Heart left ventricle (tissue), 16 donors: ENCODE measurements at places on chromosomes 1 and 21.
A peak's percentile ranks its signal among the peaks of the same experiment; 100 is the strongest.

DNA sequence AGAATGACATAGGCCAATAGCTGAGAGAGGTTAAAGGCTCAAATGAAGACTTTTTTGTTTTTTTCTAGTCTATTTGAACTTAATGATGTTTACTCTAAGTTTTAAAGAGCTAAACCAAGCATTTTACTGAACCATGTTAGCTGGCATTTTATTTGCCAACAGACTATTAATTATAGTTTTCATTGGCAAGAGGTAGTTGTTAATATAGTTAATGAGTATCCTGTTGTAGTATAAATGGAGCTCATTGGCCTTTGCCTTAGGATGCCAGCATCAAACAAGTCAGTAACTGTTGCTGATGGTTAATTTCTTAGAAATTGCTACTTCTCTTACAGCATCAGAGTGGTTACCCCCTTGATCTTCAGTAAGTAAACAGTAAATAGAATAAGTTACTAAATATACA lies 339.0 kb upstream of the B3GALT2 start:
- no peak for DNase-seq

DNA sequence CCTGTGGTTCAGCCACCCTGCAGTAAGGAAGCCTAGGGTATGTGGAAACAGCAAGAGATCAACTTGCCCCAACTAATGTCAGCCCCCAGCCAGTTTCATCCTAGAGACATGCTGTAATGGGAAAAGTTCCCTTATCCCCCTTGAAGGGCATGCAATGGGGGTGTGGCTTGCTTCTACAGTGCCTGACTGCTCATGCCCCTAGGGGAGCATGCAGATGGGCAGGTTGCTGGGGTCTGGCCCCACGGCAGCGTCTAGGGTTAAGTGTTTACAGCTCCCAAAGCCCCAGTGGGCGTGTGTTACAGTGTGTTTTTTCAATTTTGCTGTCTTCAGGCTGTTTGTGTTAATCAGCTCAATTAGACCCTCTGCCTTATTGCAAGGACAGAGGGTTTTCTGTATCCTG lies 1105.9 kb downstream of the AMY1C start:
- no peak for DNase-seq

DNA sequence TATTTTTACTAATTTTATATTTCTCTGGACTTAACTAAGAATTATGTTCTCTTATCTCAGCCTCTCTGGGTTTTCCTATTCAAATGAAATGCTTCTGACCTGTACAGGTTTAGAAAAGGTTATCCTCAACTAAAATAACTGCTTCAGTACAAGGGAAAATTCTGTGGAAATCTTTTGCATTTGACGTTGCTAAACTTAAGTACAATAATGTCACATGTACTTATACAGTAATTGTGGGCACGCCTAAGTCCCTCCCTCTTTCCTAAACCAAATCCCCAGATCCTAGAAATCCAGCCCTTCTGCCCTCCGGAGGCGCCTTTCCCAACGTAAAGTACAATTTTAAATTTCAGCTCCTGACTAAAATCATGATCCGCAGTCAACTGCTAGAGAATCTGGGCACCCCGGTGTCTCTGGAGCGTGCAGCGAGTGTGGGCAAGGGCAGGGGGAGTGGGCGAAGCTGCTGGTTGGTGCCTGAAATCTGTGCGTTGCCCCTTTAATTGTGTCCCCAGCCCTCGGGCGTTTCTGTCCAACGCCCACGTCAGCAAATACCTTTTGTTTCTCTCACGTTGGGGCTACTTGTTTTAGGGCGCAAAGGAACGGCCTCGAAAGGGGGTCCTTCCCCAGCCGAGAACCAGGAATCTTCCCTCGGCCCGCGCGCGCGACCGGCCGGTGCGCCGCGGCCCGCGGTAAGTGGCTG lies at the start of gene ZBTB8A:
Gene ZBTB8A, plus strand, starts transcription at position 541 of the 697 bp plus-strand sequence. CDS start 53,505 bp downstream, outside the sequence.
- DNase-seq = peak; percentile 35

DNA sequence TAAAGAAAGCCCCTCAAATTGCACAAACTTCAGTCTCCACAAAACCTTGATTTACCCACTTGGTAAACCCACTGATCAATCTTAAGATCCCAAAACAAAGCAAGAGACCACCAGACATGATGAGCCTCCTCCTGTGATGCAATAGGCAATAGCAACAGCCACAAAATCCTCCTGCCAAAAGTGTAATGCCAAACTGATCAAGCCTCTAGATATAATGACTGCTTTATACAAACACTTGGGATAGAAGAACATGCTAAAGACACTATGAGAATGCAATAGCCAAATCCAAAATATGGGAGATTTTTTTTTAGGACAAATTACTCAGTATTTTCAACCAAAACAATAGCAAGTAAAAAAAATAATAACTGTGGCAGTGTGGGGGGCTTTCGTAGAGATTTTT lies 64.9 kb upstream of the PTGFRN start:
- no peak for DNase-seq

GRCh38 chr1:209850342-209850979 lies 22.7 kb downstream of the UTP25 start:
- DNase-seq = peak; percentile 47

- no peak for DNase-seq
These were observed 1.4 kb upstream of the VAMP4 start for GRCh38 chr1:171743081-171743870.

DNA sequence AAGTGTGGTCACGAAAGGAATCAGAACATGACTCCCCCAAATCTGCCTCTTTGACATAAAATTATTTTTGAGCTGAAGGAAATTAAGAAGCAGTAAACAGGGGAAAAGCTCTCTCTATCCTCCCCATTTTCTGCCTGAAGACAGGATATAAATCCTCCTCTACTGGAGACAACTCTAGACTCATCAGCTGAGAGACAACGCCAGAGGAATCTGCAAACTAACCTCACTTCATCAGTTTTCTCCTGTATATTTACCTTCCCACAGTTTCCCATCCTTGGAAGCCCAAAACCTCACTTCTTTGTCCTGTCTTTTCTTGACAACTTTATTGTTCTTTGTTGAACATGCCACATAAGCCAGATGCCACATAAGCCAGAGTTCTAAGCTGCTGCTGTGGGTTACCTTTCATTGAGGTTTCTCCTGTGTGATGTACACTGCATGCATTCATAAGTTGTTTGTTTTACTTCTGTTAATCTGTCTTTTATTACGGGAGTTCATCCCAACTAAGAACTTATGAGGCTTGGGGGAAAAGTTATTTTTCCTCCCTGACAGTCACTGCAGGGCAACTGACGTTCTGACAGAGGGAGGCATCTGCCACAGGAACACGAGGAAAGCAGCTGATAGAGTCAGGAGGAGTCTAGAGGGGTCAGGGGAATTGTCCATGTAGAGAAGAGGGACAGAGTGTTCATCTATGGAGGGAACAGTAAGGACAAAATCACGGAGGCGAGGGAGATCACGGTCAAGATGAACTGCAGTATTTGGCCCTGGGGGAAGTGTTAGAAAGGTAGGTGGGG lies 19.2 kb downstream of the ST6GALNAC3 start:
- no peak for DNase-seq

DNA sequence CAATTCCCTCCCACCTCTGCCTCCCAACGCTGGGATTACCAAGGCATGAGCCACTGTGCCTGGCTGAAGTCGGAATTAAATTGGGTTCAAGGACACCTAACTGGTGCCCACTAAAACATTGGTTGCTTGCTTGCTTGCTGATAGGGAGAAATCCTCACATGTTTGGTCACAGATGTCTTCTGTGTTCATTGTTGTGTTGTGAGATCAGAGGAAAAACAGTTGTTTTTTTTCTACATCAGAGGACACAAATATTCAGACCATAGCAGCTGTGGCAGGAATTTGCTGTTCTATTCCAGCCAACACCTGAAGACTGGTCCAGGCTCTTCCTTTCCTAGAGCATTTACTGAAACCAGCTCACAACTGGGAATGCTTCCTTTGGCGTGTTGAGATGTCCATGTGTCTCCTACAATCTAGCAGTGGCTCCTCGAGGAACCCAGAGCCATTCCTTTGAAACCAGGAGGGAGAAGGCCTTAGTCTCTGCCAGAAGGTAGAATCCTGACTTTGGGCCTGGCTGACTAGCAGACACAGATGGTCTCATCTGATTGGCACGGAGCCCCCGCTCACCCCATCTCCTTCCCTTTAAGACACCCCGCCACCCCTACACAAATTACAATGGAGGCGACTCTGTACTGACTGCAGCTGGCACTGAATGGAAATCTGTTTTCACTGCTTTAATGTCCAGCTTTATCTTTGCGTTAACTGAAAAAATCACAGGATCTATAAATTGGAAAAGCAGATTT lies 24.3 kb upstream of the TRIM17 start:
- DNase-seq = no peak

- DNase-seq = no peak
These were observed 64.3 kb downstream of the RERE start for GRCh38 chr1:8752921-8753713.

GRCh38 chr1:154154534-154155191 lies at the start of gene NUP210L:
NUP210L (minus strand) TSS chr1:154155073.
- peak; percentile 68 for DNase-seq

- no peak for DNase-seq
These were observed 698 bp upstream of the UCK2 start for GRCh38 chr1:165826565-165827267.
